ENCODE measurements at places on chromosomes 13 and 19.

GRCh38 chr13:46606970-46607369 is 54.0 kb downstream of the LRCH1 start:
- DNase-seq, result no peak

GRCh38 chr13:53207556-53207955 is 178.9 kb downstream of the OLFM4 start:
- DNase-seq, result no peak

GRCh38 chr13:113272031-113272430 is 25.0 kb upstream of the LAMP1 start:
- DNase-seq, result no peak

GRCh38 chr19:1261798-1262622 is 7.1 kb upstream of the CIRBP start:
- no peak for DNase-seq

DNA sequence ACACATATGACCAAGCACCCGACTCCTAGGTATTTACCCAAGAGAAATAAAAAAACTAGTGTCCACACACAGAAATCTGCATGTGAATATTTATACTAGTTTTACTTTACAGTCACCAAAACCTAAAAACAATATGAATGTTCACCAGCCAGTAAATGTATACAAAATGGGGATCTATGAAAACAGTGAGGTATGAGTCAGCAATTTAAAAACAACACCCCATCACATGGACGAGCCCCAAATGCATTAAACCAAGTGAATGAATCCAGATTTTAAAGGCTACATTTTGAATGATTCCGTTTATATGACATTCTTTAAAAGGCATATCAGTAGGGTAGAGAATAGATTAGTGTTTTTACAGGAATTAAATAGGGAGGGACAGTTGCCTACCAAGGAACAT is 22.1 kb downstream of the SIGLEC7 start:
- no peak for DNase-seq

DNA sequence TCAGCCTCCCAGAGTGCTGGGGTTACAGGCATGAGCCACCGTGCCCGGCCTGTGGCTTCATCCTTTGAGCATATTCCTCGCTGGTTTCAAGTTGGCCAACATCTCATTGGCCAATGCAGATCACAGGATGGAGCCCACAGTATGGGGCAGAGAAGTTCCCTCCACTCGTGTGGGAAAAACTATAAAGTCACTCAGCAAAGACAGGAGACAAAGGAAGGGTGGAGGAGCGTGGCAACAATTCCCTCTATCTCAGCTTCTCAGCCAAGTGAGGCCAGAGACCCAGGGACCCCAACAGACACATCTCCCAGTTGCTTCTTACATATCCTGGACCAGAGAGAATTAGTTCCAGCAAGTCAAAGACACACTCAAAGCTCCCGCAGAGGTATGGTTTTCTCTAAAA is 184.6 kb upstream of the SOX1 start:
- DNase-seq, result no peak

- no peak for DNase-seq
Measured at GRCh38 chr19:29216021-29216420, 3.1 kb upstream of the UQCRFS1 start.

Data from SK-MEL-5 (cell line).